ENCODE measurements at places on chromosomes 5 and 9. TPM values are rescaled to one million over a fixed set of nuclear protein-coding genes. Genes with fewer than 3 reads are reported as not detected.

The OR1J1 gene
- not detected for total RNA-seq

The TXNDC8 gene
- not detected for total RNA-seq

The CA9 gene
- 1.6 TPM for total RNA-seq

The PCDHGA12 gene
- total RNA-seq, result 7.9 TPM

The GARIN3 gene
- not detected for total RNA-seq

The KYAT1 gene
- 4.6 TPM for total RNA-seq

The ADGRD2 gene
- not detected for total RNA-seq

The SURF4 gene
- 222 TPM for total RNA-seq

The SLC6A3 gene
- total RNA-seq, result 0.85 TPM

The PRRX2 gene
- 3.6 TPM for total RNA-seq

The ENTPD2 gene
- total RNA-seq, result 1.8 TPM

The GRIN1 gene
- 0.49 TPM for total RNA-seq

The TGFBI gene
- total RNA-seq, result 146 TPM

The ARL10 gene
- 13.4 TPM for total RNA-seq

The ZNF883 gene
- total RNA-seq, result 2.2 TPM
